ENCODE measurements at places on chromosomes 7 and 10. TPM values are rescaled to one million over a fixed set of nuclear protein-coding genes. Genes with fewer than 3 reads are reported as not detected.

PRR15 gene
- total RNA-seq: 4.9 TPM

RPEL1 gene
- not detected for total RNA-seq

MYOF gene
- total RNA-seq: 22.4 TPM

ARHGAP22 gene
- total RNA-seq: 4.9 TPM

CALHM2 gene
- total RNA-seq: 0.95 TPM

PNLIPRP2 gene
- total RNA-seq: not detected

GPR37 gene
- total RNA-seq: 17.1 TPM

PNLIPRP1 gene
- total RNA-seq: not detected

GJD4 gene
- 0.24 TPM for total RNA-seq

WIPF3 gene
- total RNA-seq: 1.3 TPM

NPFFR1 gene
- not detected for total RNA-seq

ARHGAP21 gene
- total RNA-seq: 88.2 TPM

ACBD7 gene
- total RNA-seq: 4.2 TPM

SLC18A3 gene
- not detected for total RNA-seq

MTPN gene
- total RNA-seq: 110 TPM

NKX2-3 gene
- total RNA-seq: not detected

FOXI2 gene
- total RNA-seq: not detected

CALHM1 gene
- not detected for total RNA-seq

AVL9 gene
- total RNA-seq: 19.9 TPM

MYOZ1 gene
- 16.2 TPM for total RNA-seq

CHST3 gene
- total RNA-seq: 22.5 TPM
